ENCODE measurements at places on chromosomes 2 and 18.

DNA sequence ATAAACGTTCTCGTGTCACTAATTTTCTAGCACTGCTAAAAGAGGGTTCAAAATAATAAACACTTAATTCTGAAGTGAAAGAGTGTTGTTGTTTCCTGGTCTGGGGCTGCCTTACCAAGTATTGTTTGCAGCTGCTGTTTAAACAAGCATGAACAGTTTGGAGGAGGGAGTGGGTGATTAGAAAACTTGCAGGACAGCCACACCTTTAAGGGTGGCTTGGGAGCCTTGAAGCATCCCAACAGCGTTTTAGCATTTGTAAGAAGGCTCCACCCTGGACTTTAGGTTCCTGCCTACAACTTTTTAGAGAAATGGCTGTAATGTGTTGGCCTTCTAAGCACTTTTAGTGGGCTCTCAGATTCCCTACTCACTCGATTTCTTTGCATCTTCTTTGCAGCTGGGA lies 371.6 kb downstream of the TGIF1 start:
- DNase-seq = no peak

- no peak for DNase-seq
Observed at GRCh38 chr2:217988840-217989204, 14.0 kb downstream of the TNS1 start.

GRCh38 chr2:206993396-206993911 lies 54.1 kb downstream of the CPO start:
- peak; percentile 33 for DNase-seq

GRCh38 chr2:207594264-207594663 lies 30.9 kb downstream of the METTL21A start:
- DNase-seq = peak; percentile 3

- DNase-seq = no peak
Observed at GRCh38 chr18:61198486-61198885, 134.7 kb upstream of the CDH20 start.

GRCh38 chr2:24793761-24794435 lies 673 bp downstream of the CENPO start:
- no peak for DNase-seq

GRCh38 chr2:119751706-119752105 lies 8.0 kb upstream of the PTPN4 start:
- no peak for DNase-seq

DNA sequence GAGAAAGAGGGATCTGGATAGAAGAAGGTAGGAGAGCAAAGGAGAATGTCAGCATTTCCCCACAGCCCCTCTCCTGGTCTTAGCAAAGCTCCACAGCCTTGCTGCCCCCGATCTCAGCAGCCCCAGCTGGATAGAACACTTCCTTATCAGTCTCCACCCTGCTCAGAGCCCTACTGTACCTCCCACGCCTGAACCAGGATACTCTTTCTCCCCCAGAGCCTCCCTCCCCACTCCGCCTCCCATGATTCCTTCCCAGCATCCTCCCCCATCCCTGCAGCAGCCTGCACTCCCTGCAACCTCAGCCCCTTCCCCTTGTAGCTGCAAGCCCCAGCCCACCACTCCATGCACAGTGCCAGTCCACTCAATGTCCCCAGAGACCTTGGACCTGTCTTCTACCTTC lies 25.8 kb downstream of the PLB1 start:
- DNase-seq = no peak

GRCh38 chr18:22417496-22418188 lies at the start of gene CTAGE1:
Gene CTAGE1 (minus strand): TSS chr18:22417915. CDS start chr18:22417811, 104 bp downstream.
- DNase-seq = no peak

DNA sequence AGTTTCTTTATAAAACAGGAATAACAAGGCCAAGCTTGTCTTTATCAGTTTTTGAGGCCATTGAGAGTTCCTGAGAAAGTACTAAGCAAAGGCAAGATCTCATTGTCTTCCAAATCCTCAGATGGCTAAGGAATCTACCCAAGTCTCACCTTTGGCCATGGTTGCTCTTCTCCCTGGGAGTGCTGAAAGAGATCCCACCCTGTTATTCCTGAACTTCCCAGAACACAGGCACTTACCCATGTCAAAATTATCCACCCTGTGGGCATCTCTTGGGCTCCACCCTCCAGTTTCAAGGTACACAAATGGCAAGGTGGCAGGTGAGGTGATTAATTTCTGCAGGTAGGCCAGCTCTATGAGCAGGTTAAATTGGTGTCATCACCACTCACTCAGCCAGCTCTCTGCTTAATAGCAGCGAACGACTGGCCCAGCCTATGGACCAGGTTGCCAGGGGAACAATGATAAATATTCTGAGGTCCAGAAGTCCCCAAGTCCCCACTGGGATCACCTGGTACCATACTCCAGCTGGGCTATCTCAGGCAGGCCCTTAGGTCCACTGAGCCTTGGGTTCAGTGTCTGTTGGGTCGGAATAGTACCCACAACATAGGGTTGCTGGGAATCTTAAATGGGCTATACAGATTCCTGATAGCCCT lies 2.3 kb upstream of the SPRED2 start:
- DNase-seq = no peak

DNA sequence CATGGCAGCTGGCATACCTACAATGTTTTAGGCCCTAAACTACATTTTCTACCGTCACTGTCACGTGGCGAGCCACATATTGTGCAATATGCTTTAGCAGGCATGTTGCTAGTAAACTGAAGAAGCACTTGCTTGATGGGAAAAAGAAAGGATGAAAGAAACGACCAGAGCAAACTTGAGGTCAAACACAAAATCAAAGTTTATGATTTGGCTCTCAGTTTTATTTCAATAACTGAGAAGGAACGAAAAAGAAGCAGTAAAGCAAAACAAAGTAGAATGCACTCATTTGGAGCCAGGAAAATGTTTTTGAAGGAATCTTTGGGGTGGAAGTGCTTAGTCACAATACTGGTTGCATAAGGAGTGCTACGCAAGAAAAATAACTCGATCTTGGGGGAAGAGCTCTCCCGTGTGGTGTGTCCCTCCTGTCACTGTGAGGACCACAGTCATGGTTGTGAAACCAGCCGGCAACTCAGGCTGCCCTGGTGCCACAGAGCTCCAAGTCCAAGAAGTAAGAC lies 349.8 kb downstream of the RBM43 start:
- peak; percentile 70 for DNase-seq

DNA sequence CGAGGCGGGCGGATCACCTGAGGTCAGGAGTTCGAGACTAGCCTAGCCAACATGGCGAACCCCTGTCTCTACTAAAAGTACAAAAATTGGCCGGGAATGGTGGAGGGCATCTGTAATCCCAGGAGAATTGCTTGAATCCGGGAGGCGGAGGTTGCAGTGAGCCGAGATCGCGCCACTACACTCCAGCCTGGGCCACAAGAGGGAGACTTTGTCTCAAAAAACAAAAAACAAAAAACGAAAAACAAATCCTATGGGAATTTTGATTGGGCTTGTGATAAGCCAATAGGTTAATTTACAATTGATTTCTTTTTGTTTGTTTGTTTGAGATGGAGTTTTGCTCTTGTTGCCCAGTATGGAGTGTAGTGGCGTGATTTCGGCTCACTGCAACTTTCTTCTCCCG lies 24.2 kb upstream of the TOGARAM2 start:
- DNase-seq = no peak

DNA sequence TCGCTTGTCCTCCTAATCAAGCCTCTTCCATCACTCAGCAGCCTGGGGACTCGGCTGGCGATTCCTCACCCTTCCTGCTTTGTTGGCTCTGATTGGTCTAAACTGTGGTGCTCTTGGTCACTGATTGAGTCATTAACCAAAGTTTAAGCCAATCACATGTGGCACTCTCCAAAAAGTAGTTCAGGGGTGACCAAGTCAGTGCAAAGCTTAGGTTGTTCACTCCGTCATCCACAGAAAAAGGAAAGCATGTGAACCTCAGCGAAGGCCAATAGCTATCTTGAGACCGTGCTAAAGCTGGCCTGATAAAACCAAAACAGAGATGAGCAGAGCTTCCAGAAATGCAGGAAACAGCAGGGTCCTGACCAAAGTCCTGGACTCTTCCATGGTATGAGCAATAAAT lies 4.9 kb downstream of the ALPK2 start:
- no peak for DNase-seq

- no peak for DNase-seq
Observed at GRCh38 chr2:19021100-19021476, 337.3 kb downstream of the OSR1 start.

- DNase-seq = no peak
Observed at GRCh38 chr18:79620576-79621165, 58.9 kb upstream of the CTDP1 start.

GRCh38 chr18:23812546-23813440 lies 123.5 kb downstream of the LAMA3 start:
- peak; percentile 54 for DNase-seq

DNA sequence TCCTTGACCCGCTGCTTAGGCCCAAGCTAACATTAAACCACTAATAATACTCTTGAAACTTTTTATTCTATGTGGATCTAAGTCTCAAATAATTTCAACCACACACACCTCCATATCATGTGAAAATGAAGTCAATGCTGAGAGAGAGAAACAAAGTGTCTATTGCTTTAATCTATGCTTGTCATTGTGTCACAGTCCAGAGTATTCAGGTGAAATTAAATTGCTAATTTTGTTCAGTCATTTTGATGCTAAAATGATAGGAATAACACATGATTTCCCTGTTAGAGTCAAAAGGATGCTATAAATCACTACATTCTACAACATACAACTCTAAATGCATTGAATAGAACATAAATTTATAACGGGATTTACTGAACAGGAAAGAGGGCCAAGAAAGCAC lies 195.4 kb downstream of the ERBB4 start:
- DNase-seq = no peak

DNA sequence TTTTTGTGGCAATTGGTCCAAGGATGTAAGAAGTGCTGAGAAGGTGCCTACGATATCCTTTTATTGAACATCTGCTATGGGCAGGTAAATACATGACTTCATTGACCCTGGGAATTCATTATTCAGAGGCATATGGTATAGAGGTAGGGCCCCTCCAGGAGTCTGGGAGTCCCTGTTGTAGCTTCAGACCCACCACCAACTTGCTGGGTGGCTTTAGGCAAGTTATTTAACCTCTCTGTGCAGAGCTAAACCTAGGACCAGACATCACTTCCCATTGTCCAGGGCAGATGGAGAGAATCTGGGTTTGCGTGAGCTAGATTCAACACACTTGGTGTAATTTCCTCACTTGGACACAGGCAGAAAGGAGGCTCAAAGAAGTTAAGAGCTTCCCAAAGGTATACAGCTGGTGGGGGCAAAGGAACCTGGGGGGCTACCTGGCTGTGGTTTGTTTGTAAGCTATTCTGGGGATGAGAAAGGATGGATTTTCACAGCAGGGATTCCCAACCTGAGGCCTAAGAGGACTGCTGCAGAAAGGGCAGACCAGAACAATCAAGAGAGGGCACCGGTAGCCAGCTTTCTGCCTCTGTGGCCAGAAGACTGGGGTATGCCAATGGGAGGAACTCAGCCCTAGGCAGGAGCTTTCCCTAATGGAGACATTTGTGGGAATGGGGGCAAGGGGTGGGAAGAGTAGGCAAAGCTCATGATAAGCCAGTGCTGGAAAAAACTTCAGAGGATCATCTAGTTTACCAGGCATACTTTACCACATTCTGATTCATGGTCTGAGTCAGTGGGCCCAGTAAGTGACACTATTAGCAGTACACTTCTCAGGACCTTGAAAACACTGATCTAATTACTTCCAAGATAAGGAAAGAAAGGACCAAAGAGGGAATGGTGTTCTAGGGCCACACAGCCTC lies 102.7 kb upstream of the SMAD2 start:
- no peak for DNase-seq

DNA sequence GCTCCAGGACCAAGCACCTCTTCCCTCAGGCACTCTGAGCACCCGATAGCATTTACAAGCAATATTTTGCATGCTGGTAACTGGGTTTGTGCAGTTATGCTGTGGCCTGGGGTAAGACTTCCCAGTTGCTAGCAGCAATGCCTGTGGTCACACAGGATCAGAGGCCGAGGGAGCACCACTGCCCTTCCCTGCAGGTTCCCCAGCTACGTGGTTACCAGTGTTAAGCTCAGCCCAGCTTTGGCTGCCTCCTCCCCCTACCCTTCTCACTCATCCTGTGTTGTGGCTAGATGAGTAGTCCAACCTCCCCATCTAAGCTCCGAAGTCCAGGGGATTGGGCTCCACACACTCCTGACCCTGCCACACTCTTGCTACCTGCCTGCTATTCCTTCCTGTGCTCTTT lies 141.1 kb downstream of the CELF4 start:
- DNase-seq = no peak

DNA sequence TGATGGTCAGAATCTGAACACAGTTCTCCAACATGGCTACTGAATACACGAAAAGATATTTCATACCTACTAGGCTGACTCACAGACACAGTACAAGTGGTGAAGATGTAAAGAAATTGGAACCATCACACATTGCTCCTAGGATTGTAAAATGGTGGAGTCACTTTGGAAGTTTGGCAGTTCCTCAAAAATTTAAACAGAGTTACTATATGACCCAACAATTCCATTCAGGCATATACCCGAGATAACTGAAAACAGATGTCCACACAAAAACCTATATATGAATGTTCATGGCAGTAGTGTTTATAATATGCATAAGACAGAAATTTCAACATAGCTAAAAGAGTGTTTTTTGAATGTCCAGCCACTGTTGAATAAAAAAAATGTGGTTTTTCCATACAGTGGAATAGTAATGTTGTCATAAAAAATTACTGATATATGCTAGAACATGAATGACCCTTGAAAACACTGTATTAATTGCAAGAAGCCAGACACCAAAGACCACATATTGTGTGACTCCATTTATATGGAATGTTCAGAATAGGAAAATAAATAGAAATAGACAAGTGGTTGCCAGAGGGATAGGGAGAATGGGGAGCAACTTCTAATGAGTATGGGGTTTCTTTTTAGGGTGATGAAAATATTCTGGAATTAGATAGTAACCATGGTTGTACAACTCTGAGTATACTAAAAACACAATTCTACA lies 10.1 kb downstream of the RMP24 start:
- DNase-seq = no peak

DNA sequence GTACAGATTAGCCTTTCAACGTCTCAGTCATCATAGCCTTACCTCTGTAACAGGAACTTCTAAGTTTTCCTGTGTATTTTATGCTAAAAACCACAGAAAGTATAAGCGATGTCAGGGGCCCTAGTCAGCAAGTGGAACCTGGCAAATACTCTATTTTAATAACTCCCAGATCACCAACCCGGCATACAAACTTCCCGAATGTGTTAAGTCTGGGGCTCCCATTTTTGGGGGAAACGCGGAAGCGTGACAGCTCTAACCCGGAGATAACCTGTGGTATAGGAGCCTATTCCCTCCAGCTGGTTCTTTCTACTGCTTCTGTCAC lies 574 bp downstream of the NIFK start:
- peak; percentile 17 for DNase-seq

GRCh38 chr2:54543733-54544396 lies 87.7 kb downstream of the SPTBN1 start:
- no peak for DNase-seq

GRCh38 chr18:42586601-42587000 lies 528.9 kb downstream of the RIT2 start:
- DNase-seq = no peak

- no peak for DNase-seq
Observed at GRCh38 chr2:20579866-20580265, 71.0 kb downstream of the HS1BP3 start.

DNA sequence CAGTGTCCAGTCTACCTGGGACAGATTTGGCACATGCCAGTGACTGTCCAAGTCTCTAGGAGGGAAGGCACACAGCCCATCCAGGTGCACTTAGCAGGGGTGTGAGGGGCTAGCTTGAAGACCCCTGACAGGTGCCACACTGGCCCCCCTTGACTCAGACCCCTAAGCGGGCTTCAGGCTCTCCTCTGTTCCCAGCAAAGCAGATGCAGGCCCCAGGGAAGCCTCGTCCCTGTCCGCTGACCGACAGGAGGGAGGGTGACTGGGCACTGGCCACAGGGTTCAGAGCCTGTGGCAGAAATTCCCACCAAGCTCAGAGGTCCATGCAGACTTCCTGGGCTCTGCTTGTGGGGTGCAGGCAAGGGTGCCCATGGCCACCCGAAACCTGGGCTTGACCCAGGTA lies 239.8 kb upstream of the MYT1L start:
- no peak for DNase-seq

All from suppressor macrophage treated with lipopolysaccharide for 4 hours (primary cell).